ENCODE measurements at places on chromosomes 3 and 15. TPM values are rescaled to one million over a fixed set of nuclear protein-coding genes. Genes with fewer than 3 reads are reported as not detected.

GRCh38 chr3:125146626-125147490 lies 65.7 kb downstream of the SLC12A8 start:
- DNase-seq: no peak
- H3K36me3 ChIP-seq: no peaks in the 10 kb centered on the region
- H3K27ac ChIP-seq: peak overlapping the region; percentile 74

DNA sequence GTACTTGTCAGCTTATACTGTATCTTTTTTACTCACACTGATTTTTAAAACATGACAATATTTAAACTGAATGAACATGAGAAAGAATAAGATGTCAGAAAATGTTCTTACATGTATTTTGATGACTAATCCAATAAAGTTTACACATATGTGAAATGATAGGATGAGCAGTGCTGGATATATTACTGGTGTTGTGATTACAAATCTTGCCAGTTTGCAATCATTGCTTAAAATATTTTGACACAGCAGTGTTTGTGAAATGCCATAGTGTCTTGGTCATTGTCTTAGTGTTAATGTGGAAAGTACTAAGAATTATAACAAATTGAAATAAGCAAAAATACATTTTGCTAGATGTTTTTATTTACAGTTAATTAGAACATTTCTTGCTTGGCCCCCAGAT lies 118.7 kb upstream of the MLF1 start:
- H3K27me3 ChIP-seq: no peaks in the 10 kb centered on the region
- DNase-seq: no peak
- no peaks in the 10 kb centered on the region for H3K4me1 ChIP-seq
- no peaks in the 10 kb centered on the region for H3K36me3 ChIP-seq
- H3K4me3 ChIP-seq: no peak overlapping the region

DNA sequence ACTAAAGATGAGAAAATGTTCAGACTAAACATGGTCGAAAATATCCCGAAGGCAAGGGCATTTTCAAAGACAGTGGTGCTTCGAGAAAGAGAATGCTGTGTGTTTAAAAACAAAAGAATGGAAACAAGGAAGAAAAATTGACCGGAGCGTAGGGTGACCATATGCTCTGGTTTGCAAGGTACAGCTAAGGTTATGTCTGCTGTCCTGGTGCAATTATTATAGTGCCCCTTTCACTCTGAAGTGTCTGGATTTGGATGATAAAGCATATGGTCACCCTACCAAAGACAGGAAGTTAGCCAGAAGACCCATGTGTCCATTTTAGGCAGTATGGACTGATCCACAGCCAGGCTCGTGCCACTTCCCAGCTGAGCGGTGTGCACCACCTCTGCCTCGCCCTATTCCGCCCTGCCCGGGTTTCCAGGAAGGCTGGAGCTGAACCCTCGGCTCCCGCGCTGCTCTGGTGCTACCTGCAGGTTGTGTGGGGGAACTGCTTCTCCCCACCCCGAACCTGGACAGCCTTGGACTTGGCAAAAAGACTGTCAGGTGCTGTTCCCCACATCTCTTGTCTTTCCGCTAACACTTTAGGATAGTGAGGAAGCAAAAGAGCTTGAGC lies 25.2 kb downstream of the GOLGA6D start:
- H3K4me3 ChIP-seq: no peak overlapping the region
- no peaks in the 10 kb centered on the region for H3K4me1 ChIP-seq
- H3K27ac ChIP-seq: no peak overlapping the region
- no peaks in the 10 kb centered on the region for H3K36me3 ChIP-seq

GABRR3 gene
- not detected for polyA plus RNA-seq

GJD2 gene
- polyA plus RNA-seq: not detected

GRCh38 chr3:45489730-45490309 lies 101.4 kb downstream of the LARS2 start:
- H3K27me3 ChIP-seq: no peaks in the 10 kb centered on the region
- DNase-seq: no peak
- no peaks in the 10 kb centered on the region for H3K4me1 ChIP-seq
- no peak overlapping the region for H3K4me3 ChIP-seq
- peaks cover 7% of the 10 kb centered on the region for H3K36me3 ChIP-seq

GRCh38 chr3:105791919-105792786 lies 76.7 kb downstream of the CBLB start:
- H3K27me3 ChIP-seq: no peaks in the 10 kb centered on the region
- peak overlapping the region; percentile 95 for H3K27ac ChIP-seq
- no peak for DNase-seq
- H3K4me3 ChIP-seq: no peak overlapping the region
- no peaks in the 10 kb centered on the region for H3K36me3 ChIP-seq

DNA sequence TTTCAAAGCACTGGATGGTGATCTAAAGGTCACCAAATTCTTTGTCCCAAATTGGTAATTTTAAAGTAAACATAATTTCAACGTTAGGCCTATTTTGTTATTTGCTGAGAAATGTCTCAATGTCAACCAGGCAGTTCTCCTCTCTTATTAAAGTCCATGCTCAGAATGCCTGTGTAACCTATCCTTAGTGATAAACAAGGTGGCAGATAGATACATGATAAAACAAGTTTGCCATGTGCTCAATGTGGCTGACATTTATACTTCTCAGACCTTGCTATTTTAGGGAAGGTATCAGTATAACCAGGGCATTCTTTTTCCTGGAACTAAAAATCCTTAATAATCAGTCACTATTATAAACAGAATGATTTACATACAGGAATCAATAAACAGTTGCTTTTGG lies 8.5 kb downstream of the MBNL1 start:
- H3K4me1 ChIP-seq: peaks cover 14% of the 10 kb centered on the region
- no peak overlapping the region for H3K4me3 ChIP-seq
- no peak for DNase-seq
- H3K27ac ChIP-seq: no peak overlapping the region
- no peaks in the 10 kb centered on the region for H3K27me3 ChIP-seq
- H3K36me3 ChIP-seq: no peaks in the 10 kb centered on the region

- no peak overlapping the region for H3K27ac ChIP-seq
- H3K27me3 ChIP-seq: peaks cover 5% of the 10 kb centered on the region
- H3K36me3 ChIP-seq: no peaks in the 10 kb centered on the region
- no peak for DNase-seq
Measured at GRCh38 chr15:97991972-97992541, 31.6 kb downstream of the ARRDC4 start.

GRCh38 chr3:189298469-189299375 lies 127.0 kb downstream of the TPRG1 start:
- no peak overlapping the region for H3K27ac ChIP-seq
- no peak overlapping the region for H3K4me3 ChIP-seq
- H3K36me3 ChIP-seq: no peaks in the 10 kb centered on the region
- H3K4me1 ChIP-seq: no peaks in the 10 kb centered on the region
- H3K27me3 ChIP-seq: no peaks in the 10 kb centered on the region

DNA sequence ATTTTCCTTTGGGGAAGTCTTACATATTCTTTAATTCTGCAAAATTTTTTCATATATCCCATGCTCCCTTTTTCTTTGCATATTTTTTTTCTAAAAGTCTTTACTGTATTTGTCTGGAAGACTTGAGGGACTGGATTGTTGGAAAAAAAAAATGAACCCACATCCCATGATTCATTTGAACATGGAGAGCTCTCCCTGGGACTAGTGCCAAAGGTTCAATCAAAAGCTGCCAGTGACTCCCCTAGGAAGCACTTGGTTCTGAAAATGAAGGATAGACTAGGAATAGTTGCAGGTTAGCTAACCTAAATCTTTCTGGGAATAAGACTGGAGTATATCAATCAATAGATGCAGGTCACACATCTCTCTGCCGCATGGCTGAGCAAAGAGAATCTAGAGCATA lies 16.4 kb upstream of the BNC1 start:
- no peaks in the 10 kb centered on the region for H3K4me1 ChIP-seq
- no peak overlapping the region for H3K27ac ChIP-seq
- no peak overlapping the region for H3K4me3 ChIP-seq
- no peak for DNase-seq

CAMP gene
- polyA plus RNA-seq: 5.5 TPM

SLC49A4 gene
- 7.3 TPM for polyA plus RNA-seq

DNA sequence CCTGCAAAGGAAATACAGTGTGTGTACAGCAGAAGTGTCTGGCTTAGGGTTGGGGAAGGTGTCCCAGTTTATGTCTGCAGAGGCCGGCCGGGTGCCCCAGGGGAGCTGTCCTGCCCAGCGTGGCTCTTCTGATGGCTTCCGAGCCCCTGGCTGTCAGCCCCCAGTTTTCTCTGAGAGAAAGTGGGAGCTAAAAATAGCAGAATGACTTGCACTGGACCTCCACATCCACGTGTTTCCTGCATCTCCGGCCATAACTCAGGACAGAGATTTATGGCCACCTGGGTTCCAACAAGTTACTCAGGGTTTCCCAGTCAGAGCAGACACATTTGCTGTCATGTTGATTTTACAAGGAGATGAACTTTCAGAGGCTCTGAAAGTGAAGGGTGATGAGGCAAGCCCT lies 192.0 kb downstream of the ATP10A start:
- no peak for DNase-seq
- no peaks in the 10 kb centered on the region for H3K36me3 ChIP-seq
- peaks cover 16% of the 10 kb centered on the region for H3K4me1 ChIP-seq
- no peak overlapping the region for H3K4me3 ChIP-seq
- H3K27ac ChIP-seq: no peak overlapping the region

- no peak for DNase-seq
- no peaks in the 10 kb centered on the region for H3K27me3 ChIP-seq
- no peak overlapping the region for H3K4me3 ChIP-seq
- no peaks in the 10 kb centered on the region for H3K36me3 ChIP-seq
- no peaks in the 10 kb centered on the region for H3K4me1 ChIP-seq
Measured at GRCh38 chr3:60555686-60556354, 695.4 kb downstream of the FHIT start.

GRCh38 chr3:182063742-182064141 lies 352.0 kb downstream of the SOX2 start:
- no peaks in the 10 kb centered on the region for H3K36me3 ChIP-seq
- H3K27me3 ChIP-seq: no peaks in the 10 kb centered on the region
- H3K27ac ChIP-seq: no peak overlapping the region
- DNase-seq: no peak
- no peaks in the 10 kb centered on the region for H3K4me1 ChIP-seq

DNA sequence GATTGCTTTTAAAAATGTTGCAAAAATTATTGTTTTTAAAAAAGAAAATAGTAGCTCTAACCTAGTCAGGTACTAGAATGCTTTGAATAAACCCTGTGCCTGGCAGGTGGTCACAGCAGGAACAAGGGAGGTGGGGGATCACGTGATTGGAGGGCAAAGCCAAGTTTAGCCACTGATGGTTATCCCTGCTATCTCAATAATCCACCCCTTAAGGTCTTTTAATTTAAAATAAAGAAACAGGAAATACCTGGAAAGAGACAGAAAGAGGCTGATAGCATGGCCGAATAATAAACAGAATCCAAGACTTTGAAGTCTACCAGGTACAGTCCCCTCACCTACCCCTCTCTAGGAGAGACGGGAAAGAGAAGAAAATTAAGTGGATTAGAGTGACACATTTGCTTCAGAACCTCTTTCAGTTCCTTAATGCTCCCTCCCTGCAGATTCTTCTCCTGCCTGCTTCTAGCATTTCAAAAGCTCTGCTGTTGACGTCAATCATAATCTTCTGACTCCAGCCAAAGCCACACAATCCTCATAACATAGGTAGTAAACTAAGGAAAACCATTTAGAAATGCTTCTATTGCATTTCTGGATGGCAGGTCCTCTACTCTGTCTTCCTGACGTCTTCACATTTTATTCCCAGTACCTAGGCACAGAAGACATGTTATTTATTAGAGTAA lies 303.4 kb upstream of the MME start:
- no peak for DNase-seq
- H3K36me3 ChIP-seq: no peaks in the 10 kb centered on the region
- H3K27ac ChIP-seq: no peak overlapping the region
- H3K27me3 ChIP-seq: no peaks in the 10 kb centered on the region
- no peak overlapping the region for H3K4me3 ChIP-seq

CHAC1 gene
- polyA plus RNA-seq: 11.9 TPM

ATP10A gene
- polyA plus RNA-seq: 5.6 TPM

DNA sequence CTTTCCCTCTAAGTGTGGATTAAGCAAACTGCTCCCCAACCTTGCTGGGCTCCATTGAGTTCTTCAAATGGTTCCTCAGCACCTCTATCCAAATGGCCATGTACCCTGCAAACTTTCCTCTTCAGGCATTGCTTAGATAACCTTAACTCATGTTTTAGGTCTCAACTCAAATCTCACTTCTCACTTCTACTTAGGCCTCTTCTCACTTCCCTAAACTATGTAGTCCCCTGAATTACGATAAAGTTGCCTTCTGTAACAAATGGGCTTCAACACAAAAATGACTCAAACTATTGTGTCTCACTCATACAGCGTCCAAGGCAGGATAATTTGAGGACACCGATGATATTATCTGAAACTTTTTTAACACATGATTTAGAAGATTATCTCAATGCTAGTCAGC lies 62.4 kb upstream of the STAC start:
- no peaks in the 10 kb centered on the region for H3K36me3 ChIP-seq
- H3K27ac ChIP-seq: no peak overlapping the region
- no peak for DNase-seq
- H3K27me3 ChIP-seq: no peaks in the 10 kb centered on the region
- no peaks in the 10 kb centered on the region for H3K4me1 ChIP-seq

- no peaks in the 10 kb centered on the region for H3K36me3 ChIP-seq
- H3K27me3 ChIP-seq: no peaks in the 10 kb centered on the region
- peak overlapping the region; percentile 88 for H3K27ac ChIP-seq
- peak; percentile 60 for DNase-seq
- no peak overlapping the region for H3K4me3 ChIP-seq
Measured at GRCh38 chr3:194871143-194871863, 185.6 kb downstream of the FAM43A start.

AMOTL2 gene
- polyA plus RNA-seq: 27.4 TPM

- H3K4me1 ChIP-seq: no peaks in the 10 kb centered on the region
- no peaks in the 10 kb centered on the region for H3K27me3 ChIP-seq
- H3K4me3 ChIP-seq: no peak overlapping the region
- DNase-seq: no peak
- no peak overlapping the region for H3K27ac ChIP-seq
Measured at GRCh38 chr3:58356054-58356453, 23.4 kb downstream of the PXK start.

DNA sequence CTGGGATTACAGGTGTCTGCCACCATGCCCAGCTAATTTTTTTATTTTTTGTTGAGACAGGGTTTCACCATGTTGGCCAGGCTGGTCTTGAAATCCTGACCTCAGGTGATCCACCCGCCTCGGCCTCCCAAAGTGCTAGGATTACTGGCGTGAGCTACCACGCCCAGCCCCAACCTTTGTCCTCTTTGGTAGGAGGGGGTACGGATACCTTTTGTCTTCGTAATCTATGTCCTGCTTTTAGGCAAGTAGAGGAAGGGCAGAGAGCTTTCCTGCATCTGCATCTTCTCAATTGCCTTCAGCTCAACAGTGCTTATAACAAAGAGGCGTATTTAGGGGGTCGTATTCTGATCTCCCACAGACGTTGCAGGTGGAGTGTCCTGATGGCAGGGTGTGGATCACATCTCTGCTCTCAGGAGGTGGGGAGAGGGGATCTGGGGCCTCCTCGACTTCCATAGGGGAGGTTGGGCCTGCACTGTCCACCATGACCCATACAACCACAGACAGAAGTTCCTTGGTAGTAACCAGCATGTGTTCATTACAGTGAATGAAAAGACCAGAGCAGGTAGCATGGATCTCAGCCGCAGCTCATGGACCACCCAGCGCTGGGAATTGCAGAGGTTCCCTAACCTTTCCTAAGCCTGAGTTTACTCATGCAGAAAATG lies 21.4 kb upstream of the KCTD6 start:
- no peaks in the 10 kb centered on the region for H3K27me3 ChIP-seq
- no peaks in the 10 kb centered on the region for H3K36me3 ChIP-seq
- peak overlapping the region; percentile 74 for H3K27ac ChIP-seq
- no peak overlapping the region for H3K4me3 ChIP-seq
- no peak for DNase-seq

CACNA2D3 gene
- polyA plus RNA-seq: 0.38 TPM

FURIN gene
- 159 TPM for polyA plus RNA-seq

DENND4A gene
- polyA plus RNA-seq: 7.0 TPM

Measured in lung (tissue), 17 donors.